ENCODE measurements at places on chromosomes 3 and 15.

- peak; percentile 98 for DNase-seq
These were observed 11.7 kb upstream of the NMB start for GRCh38 chr15:84669726-84670125.

GRCh38 chr3:46052531-46052930, 25.2 kb upstream of the XCR1 start:
- DNase-seq, result no peak

- peak; percentile 36 for DNase-seq
These were observed 457.1 kb downstream of the SQOR start for GRCh38 chr15:46091860-46092450.

DNA sequence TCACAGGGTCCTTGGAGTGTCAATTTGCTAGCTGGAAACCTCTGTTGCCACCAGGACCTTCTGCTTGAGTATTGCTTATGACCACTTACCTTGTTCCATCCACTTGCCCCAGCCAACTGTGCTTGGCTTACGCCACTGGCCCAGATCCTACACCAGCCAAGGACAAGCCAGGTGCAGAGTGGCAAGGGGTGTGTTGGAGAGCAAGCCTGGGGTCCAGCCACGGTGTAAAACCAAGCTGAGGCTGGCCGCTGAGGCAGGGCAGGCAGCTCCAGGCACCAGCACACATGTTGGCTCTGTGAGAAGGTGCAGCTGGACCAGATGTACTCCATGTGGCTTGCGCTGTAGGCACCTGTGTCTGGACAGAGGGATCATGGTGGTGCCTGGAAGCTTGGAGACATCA, 248.2 kb downstream of the UNC13C start:
- DNase-seq, result no peak

DNA sequence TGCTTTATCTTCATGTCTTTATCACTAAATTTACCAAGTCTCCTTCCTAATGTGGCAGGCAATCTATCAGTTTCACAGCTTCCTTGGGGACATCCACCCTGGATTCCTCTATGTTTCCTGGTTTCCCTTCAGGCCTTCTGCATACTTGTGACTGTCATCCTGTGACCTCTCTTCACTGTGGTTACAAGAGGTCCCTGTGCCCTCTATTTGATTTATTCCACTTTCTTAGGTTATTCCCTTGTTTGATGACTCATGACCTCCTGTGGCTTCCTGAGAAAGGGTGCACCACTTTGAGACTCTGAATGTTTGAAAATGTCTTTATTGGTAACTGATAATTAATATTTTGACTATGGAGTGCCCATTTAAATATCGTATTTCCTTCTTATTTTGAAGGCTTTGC, 60.5 kb upstream of the KY start:
- peak; percentile 30 for DNase-seq

GRCh38 chr15:86384186-86384585, 304.5 kb downstream of the AGBL1 start:
- DNase-seq, result no peak

- no peak for DNase-seq
These were observed 7.5 kb downstream of the SRGAP3 start for GRCh38 chr3:9241956-9242355.

GRCh38 chr3:58285334-58285733, 20.7 kb upstream of the RPP14 start:
- DNase-seq, result no peak

DNA sequence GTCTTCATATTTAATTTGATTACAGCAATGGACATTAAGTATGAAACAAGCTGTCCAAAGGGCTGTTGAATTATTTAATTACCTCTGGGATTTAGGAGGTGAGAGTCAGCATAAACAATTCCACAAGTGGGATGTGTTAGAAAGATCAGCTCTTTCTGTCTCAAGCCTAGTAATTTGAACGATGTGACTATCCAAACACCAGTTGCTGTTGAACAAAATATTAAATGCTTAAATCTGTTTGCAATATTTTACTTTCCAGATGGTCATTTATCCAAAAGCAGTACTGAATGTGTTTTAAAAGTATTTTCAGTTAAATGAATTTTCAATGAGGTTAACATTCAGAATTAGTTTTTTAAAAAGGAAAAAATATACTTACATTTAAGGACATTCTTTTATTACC, 12.7 kb downstream of the KCNAB1 start:
- no peak for DNase-seq

DNA sequence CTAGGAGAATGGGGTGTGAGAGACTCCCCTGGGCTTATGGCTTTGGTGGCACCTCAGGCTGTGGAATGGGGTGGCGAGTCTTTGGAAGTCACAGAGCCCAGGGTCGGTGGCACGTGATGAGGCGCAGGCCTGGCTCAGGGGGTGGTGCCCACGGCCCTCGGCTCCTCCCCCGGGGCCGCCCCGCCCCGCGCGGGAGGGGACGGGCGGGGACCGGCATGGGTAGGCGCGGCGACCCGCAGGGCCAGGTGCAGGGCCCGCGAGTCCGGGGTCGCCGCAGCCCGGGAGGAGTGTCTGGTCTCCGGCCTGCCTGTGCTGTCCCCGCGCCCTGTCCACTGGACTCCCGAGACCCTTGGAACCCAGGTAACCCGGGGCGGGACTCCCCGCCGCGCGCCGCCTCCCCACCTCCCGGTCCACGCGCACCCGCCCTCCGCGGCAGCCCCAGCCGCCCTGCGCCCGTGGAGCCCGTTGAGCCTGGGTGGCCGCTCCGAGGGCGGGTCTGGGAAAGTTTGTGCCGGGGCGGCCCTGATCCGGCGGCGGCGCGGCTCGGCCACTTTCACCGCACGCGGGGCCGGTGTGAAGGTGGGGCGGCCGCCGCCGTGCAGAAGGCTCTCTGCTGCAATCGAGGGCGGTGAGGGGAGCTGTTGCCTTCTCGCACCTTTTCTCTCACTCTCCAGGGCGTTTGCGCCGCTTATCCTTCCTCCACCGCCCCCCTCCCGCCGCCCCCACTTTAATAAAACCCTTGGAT, at the start of gene PAQR5:
Gene PAQR5 (plus strand): TSS at position 216 of the 745 bp plus-strand sequence. CDS start 61,169 bp downstream, outside the sequence.
- no peak for DNase-seq

DNA sequence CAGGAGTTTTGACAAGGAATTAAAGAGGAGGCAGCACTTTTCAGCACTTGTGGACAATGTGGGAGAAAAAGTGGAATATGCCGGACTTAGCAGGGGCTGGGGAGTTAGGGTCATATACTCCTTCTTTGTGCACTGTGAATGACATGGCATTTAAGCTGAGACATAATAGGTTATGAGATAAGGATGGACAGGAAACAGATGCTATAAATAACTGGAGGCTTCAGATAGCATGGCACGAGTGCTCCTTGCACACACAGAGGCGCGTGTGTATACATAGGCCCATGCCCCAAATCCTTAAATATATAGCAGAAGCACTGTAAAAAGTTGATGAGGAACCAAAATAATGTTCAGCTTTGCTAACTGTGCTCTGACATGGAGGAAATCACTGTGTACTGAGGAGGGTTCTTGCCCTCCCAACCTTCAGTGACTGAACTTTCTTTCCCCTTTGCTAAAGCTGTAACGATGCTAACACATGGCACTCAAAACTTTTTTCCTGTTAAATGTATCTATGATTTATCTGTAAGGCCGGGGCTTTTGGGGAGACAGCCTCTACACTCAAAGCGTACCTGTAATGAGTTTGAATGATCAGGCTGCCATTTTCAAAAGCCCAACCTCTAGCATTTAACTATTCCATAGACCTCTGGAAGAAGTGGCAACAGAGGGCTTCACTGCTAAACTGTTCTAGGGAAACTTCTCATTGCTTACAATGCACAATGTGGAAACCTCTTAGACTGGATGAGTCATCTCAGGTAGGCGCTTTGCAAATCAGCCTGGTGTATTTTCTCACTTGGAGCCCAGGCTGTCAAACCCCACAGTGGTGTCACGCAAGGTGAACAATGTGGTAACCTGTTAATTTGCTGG, 784.6 kb downstream of the NR2F2 start:
- no peak for DNase-seq

- DNase-seq, result no peak
These were observed 150.7 kb downstream of the XXYLT1 start for GRCh38 chr3:195120267-195120601.

DNA sequence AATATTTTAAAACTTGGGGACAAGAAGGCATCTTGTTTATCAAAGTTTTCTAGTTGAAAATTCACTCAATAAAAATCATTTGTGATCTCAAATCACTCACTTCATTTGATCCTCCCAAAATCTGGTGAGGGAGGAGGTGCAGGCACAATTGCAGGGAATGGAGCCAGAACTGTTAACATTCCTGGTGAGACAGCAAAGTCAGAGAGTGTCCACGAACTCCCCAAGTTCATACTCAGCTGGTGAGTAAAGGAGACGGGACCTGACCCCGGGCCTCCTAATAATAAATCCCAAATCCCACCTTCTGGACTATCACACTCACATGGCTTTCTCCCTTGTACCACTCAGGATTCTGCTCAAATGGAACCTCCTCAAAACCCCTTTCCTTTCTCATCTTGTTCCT, 252.3 kb upstream of the LRTM1 start:
- DNase-seq, result peak; percentile 69

DNA sequence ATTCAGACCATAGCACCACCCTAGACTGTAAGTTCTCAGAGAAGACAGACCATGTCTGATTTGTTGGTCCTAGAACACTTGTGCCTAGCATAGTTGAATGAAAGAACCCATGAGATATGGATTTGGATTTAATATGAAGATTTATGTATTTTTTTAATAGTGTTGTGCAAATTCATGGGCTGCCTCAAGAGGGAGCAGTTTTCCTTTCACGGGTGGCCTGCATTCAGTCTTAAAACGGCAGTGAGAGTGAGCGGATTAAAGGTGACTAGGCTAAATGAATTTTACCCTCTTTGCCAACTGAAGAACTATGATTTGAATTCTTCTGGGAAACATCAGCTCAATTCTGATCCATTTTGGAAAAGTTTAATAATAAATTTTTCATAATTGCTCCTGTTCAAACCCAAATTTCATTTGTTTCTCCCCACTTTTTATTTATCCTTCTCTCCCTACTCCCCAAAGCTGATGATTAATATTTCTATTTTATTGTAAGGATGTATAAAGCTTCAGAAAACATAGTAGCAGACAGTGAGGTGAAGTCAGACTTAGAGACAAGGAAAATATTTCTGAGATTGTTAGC, 67.3 kb downstream of the MORC1 start:
- DNase-seq, result no peak

DNA sequence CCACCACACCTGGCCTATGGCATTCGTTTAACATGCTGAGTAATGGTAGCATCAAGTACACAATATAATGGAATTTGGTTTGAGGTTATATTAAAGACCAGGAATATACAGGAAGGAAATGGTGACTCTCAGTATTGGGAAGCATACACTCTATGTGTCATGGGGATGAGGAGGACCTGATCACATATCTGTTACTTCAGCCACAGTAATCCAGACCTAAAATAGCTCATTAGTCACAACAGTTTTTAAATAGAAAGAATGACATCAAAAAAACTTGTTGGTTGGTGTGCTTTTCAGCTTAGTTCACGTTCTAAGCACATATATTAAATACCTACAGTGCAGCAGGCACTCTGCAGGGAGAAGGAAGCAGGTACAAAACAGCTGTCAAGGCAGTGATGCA, 52.5 kb upstream of the ATP2C1 start:
- DNase-seq, result no peak

DNA sequence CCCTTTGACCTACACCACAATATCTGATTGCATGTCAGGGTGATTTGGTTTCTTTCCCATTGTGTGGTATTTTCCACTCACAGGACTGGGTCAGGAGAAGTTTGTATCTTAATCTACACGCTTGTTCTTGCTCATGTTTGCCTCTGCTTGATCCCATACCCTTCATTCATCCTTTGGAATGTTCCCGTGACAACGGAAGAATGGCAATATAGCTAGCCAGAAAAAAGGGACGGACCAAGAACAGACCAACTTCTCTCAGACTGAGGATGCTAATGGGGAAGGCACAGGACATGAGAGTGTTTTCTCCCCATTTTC, 7.8 kb upstream of the THSD4 start:
- no peak for DNase-seq

DNA sequence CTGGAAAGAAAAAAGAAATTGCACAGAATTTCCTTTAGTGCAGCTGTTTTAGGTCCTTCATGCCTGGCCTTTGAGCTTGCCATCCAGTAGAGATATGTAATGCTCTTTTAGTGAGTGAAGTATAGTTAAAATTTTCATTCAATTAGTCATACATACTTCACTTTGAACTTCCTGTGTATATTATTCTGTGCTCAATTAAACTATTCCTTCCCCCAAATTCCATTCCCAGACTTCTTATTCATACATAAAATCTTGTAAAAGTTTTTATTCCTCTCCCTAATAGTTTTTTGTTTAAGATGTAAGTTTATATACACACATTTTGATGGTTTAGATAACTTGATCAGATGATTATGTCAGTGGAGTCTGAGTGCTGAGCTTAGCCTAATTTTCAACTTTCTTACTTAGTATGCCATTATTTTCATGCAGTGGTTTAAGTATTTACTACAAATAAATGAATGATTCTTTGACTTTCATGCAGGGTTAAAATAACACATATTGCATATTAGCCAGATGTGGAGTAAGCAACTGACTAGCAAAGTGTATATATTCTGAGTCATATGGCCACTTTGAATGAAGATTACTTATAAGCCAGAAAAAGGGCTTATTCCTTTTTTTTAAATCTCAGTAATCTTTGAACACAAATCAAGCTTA, 42.5 kb upstream of the ABHD10 start:
- DNase-seq, result peak; percentile 82

GRCh38 chr3:159253860-159254259, 452.0 kb downstream of the MFSD1 start:
- no peak for DNase-seq

Measured in AG10803 (cell line).